Caco-2 (cell line): ENCODE measurements at places on chromosomes 6 and 20.

- no peak for DNase-seq
These were observed 47.0 kb downstream of the MYH7B start for GRCh38 chr20:35002426-35003210.

DNA sequence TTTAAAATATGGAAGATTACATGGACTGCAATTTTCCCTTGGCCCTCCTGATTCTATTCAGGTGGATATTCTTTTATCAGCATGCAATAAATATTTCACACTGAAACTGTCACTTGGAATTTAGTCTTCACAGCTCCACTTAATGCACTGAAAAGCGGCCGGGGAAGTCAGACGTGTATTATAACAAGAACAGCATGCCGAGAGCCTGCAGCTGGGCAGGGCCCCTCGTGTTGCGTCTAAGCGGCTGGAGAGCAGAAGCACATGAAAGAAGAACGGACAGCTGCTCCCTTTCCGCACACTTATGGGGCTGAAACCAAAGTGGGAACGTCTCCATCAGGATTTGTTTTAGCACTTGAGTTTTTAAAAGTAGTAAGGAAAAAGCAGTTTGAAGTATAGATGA is 57.2 kb downstream of the LYRM4 start:
- no peak for DNase-seq

DNA sequence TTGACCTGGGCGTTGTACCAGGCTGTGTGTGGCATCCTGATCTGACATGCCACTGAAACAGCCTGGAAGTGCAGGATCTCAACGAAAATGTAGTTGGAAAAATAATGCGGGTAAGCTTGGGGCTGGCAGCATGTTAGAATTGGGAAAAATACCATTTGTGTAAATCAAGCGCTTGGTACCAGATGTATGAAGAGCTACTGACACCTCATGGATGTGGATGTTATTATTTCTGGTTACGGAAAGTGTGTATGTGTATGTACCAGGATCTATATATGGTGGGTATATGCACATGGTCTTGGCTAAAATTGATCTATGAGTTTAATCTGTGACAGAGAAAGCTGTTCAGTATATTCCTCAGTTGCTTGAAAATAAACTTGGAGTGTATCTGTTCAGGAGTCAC is 22.7 kb downstream of the HIVEP1 start:
- DNase-seq = no peak

DNA sequence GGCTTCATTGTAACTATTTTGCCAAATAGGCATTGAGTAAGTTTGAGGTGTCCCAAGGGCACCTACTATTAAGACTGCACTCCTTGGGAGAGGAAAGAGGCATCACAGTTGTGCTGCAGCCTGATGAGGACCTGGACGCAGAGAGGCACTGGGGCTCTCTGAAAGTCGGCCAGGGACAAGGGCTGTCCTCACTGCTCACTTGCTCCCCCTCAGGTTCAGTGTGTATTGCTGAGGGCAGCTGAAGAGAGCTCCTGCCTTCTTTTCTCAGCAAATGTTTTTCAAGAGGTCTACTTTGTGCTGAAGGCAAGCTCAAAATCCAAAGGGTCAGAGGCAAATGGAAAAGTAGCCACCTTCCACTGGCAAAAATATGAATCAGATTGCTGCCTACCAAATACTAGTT is 331.8 kb downstream of the RIMS1 start:
- peak; percentile 40 for DNase-seq

- no peak for DNase-seq
These were observed 61.8 kb downstream of the NCOA7 start for GRCh38 chr6:125852587-125852986.

- no peak for DNase-seq
These were observed 160.9 kb downstream of the SOD2 start for GRCh38 chr6:159532155-159532554.

GRCh38 chr6:97449444-97449966 is 166.5 kb upstream of the MMS22L start:
- DNase-seq = no peak

DNA sequence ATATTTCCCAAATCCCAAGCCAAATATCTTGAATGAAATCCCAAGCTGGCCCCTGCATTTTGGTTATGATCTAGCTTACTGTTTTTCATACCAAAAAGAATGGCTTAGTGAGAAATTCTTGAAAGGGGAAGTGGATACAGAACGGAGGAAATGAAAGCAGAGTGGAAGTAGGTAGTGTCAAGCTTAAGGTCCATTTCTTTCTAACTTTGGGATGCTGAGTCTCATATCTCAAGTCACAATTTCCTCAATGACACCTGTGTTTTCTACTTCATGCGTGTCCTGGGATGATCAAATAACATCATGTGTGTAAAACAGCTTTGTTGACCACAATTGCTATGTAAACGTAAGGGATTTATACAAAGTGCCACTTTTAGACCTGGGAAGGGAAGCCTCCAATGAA is 238.8 kb upstream of the SLC35B3 start:
- no peak for DNase-seq

GRCh38 chr6:63600136-63600535 is 27.9 kb downstream of the LOC128125822 start:
- no peak for DNase-seq

- peak; percentile 45 for DNase-seq
These were observed 39.9 kb upstream of the SULF2 start for GRCh38 chr20:47825011-47825762.

GRCh38 chr6:107977283-107977682 is 19.3 kb upstream of the SEC63 start:
- DNase-seq = peak; percentile 40

GRCh38 chr20:63542696-63543095 is 4.9 kb downstream of the SRMS start:
- DNase-seq = no peak
